ENCODE measurements at places on chromosomes 3 and 15. TPM values are rescaled to one million over a fixed set of nuclear protein-coding genes. Genes with fewer than 3 reads are reported as not detected.

The SCN11A gene
- total RNA-seq: 0.18 TPM

The SLC24A5 gene
- not detected for total RNA-seq

The MAGEL2 gene
- total RNA-seq: not detected

The FILIP1L gene
- total RNA-seq: 4.3 TPM

DNA sequence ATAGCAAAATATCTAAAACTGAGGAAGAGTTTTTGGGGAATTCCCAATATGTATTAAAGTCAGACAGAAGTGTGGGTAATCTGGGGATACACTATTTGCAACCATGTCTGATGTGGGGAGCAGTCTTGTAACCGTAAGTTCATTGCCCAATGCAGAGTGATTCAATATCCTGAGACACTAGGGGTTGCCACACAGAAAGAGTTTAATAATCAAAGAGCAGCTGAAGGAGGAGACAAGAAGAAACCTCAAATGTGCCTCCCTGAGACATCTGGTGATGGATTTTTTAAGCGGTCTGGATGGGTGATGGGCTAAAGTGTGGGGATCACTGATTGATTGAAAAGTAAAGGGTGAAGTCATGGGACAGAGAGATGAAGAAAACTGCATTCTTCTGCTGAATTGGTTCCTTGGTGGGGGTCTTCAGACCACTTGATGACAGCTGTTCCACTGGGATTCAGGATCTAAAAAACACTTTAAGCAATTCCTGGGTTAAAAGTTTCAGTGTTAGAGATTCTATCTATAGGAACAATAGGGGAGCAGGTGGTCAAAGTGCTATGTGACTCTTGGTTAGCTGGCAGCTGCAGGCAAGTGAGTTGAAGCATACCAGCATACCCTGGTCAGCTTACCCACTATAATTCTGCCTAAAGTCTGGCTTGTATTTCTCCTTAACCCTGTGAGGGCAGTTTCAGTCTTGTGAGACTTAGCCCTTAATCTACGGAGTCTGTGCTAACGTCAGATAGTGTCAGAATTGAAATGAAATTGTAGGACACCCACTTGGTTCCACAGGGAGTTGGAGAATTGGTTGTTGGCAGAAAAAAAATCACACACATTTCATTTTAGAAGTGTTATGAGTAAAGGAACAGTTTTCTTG lies 425.9 kb upstream of the TGFBR2 start:
- H3K27ac ChIP-seq: no peak overlapping the region
- H3K4me3 ChIP-seq: no peak overlapping the region
- DNase-seq: no peak
- no peaks in the 10 kb centered on the region for H3K36me3 ChIP-seq

The SGO1 gene
- total RNA-seq: 0.55 TPM

The C15orf62 gene
- 0.65 TPM for total RNA-seq

DNA sequence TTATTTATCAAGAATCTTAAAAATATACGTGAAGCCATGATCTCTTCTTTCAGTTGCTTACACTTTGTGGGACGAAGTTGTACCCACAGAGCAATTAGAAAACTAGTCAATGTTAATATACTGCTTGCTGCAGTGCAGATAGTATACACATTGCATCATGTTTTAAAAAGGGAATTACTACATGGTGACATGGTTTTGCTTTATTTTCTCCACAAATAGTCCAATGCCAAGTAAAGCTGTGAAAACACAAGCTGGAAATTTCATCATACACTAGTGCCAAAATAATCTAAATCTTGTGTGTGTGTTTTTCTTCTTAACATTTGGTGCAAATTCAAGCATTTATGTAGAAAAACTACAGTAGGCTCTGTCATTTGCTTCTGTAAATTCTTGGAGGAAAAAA lies 233.0 kb downstream of the EPHA3 start:
- H3K36me3 ChIP-seq: no peaks in the 10 kb centered on the region
- no peak overlapping the region for H3K27ac ChIP-seq
- DNase-seq: no peak
- H3K27me3 ChIP-seq: no peaks in the 10 kb centered on the region

- H3K27me3 ChIP-seq: no peaks in the 10 kb centered on the region
- no peak overlapping the region for H3K4me3 ChIP-seq
- no peaks in the 10 kb centered on the region for H3K36me3 ChIP-seq
- DNase-seq: no peak
- no peak overlapping the region for H3K27ac ChIP-seq
These were observed 225.8 kb upstream of the UMPS start for GRCh38 chr3:124504332-124505059.

GRCh38 chr15:65254356-65254755 lies 32.3 kb downstream of the PARP16 start:
- no peaks in the 10 kb centered on the region for H3K27me3 ChIP-seq
- no peak for DNase-seq
- no peaks in the 10 kb centered on the region for H3K4me1 ChIP-seq

DNA sequence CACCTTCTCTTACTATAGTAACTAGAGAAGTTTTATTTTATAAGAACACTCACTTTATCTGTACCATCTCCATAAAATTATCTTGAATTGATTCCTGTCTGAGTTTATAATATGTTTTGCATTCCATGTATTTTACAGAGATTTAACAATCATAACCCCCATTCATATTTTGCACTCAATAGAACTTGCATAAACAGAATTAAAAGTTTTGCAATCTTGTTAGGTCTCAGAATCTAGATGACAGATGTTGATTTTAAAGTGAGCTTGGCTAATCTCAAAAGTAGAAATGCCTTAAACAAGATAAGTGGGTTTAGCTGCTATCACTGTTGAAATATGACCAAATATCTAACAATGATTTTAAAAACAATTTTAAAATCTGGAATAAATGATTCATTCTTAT lies 107.9 kb upstream of the EPHA6 start:
- H3K27ac ChIP-seq: no peak overlapping the region
- no peak overlapping the region for H3K4me3 ChIP-seq
- H3K36me3 ChIP-seq: no peaks in the 10 kb centered on the region
- DNase-seq: no peak
- H3K4me1 ChIP-seq: no peaks in the 10 kb centered on the region
- H3K27me3 ChIP-seq: no peaks in the 10 kb centered on the region

The ZPLD1 gene
- total RNA-seq: not detected

- no peaks in the 10 kb centered on the region for H3K36me3 ChIP-seq
- no peak overlapping the region for H3K4me3 ChIP-seq
- no peaks in the 10 kb centered on the region for H3K4me1 ChIP-seq
These were observed 510.0 kb downstream of the ROBO1 start for GRCh38 chr3:79257791-79258190.

The SLC22A13 gene
- total RNA-seq: 0.22 TPM

The SLC28A2 gene
- not detected for total RNA-seq

The C2CD4B gene
- 1.7 TPM for total RNA-seq

The EXD1 gene
- not detected for total RNA-seq

The CNTN4 gene
- total RNA-seq: 1.9 TPM

DNA sequence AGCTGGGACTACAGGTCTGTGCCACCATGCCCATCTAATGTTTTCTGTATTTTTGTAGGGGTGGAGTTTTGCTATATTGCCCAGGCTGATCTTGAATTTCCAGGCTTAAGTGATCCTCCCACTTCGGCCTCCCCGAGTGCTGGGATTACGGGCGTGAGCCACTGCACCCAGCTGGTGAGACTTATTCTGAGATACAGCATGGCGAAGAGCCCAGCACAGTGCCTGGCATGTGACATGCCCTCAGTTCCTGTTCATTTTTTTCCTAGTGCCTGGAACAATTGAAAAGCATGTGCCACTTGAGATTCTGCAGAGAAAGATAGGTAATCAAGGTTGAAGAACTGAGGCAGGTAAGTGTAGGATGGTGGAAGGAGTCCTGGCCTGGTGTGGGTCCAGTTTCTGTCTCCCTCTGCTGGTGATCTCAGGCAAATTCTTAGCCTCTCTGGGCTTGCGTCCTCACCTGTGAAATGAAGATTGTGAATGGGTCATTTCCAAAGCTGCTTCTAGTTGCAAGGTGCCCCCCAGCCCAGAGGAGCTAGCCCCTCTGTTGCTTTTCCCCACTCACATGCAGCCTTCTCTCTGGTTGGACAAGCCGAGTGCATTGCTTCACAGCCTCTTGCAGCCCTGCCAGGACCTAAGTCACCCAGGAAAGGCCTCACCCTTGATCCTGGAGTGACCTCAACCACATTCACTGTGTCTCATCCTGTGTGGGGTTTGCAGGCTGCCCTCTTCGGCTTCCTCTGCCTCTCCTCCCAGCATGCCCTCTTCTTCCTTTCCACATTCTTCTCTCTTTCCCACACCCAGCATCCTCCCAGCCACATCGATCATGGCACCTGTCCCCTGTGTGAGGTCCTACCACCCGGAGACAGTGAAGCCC lies 4.3 kb upstream of the RHCG start:
- no peaks in the 10 kb centered on the region for H3K4me1 ChIP-seq
- no peak overlapping the region for H3K27ac ChIP-seq
- no peak for DNase-seq
- H3K27me3 ChIP-seq: no peaks in the 10 kb centered on the region
- H3K36me3 ChIP-seq: no peaks in the 10 kb centered on the region

The CILP gene
- 0.81 TPM for total RNA-seq

DNA sequence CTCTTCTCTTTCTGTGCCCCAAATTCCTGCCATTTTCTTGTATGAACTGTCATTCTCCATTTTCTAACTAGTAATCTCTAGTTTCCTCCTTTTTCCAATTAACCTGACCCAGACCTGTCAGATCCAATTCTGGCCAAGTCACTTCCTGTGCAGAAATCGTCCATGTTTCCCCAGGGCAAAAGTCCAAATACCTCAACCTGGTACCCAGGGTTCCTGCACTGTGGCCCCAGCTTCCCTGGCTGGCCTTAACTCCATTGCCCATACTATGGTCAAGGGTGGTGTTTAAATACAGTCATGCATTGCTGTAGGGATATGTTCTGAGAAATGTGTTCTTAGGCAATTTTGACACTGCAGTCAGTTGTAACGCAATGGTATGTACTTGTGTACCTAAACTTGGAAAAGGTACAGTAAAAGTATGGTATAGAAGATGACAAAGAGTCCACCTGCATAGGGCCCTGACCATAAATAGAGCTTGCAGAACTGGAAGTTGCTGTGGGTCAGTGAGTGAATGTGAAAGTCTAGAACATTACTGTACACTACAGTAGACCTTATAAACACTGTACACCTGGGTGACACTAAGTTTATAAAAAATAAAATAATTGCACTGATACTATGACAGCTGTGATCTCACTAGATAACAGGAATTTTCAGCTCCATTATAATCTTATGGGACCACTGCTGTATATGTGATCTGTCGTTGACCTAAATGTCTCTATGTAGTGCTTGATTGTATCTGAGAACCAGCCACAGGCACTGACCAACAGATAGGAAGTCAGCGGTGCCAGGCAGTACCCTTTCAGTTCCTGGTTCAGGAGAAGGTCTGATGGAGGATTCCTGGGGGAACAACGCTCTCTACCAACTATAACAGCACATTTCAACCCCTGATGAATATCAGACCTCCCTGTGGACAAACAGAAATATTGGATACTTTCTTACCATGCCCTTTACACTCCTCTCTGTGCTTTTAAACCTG lies 336.1 kb upstream of the PROK2 start:
- H3K27ac ChIP-seq: no peak overlapping the region
- no peaks in the 10 kb centered on the region for H3K36me3 ChIP-seq
- H3K27me3 ChIP-seq: no peaks in the 10 kb centered on the region
- peaks cover 23% of the 10 kb centered on the region for H3K4me1 ChIP-seq
- no peak for DNase-seq
- no peak overlapping the region for H3K4me3 ChIP-seq

GRCh38 chr3:48835650-48836366 lies 11.9 kb downstream of the PRKAR2A start:
- H3K4me1 ChIP-seq: no peaks in the 10 kb centered on the region
- no peak overlapping the region for H3K27ac ChIP-seq
- no peaks in the 10 kb centered on the region for H3K27me3 ChIP-seq
- H3K36me3 ChIP-seq: no peaks in the 10 kb centered on the region

The IL17RE gene
- total RNA-seq: 2.7 TPM

The CCRL2 gene
- total RNA-seq: 1.9 TPM

- DNase-seq: no peak
- no peaks in the 10 kb centered on the region for H3K36me3 ChIP-seq
- no peak overlapping the region for H3K4me3 ChIP-seq
These were observed 208.7 kb upstream of the CDIN1 start for GRCh38 chr15:36370731-36371112.

DNA sequence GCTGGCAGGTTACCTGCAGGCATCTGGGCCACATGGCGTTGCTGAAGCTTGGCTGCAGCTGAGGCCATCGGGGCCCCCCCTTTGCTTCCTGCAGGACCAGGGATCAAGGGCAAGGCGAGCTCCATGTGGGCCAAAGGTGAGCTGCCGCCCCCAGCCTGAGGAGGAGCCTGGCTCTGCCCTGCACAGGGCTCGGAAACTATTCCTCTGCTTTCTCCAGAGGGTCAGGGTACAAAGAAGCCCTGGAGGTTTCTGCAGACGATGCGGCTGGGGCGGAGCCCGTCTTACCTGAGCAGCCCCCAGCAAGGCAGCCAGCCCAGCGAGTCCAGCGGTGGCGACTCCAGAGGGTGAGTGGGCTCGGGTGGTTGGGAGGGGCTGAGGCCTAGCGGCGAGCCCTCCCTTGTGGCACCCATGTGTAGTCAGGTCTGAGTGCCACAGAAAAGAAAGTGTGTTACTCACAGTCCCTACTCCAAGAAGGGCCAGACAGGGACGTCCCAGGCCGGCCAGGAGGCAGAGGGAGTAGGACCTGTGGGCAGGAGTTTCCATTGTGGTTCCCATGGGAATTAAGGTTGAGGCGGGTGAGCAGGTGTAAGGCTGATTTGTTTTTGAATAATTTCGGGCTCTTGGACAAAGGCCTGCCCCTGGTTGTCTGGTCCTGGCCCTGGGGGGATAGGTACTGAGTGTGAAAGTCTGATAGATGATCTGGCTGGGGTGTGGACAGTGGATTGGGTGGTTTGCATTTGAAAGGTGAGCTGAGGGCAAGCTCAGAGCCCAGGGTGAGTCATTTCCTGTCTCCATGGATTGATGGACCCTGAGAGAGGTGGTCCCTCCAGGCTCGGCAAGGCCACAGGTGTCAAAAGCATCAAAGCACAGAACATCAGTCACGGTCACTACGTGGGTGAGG lies 25.4 kb downstream of the CFAP100 start:
- no peaks in the 10 kb centered on the region for H3K36me3 ChIP-seq
- no peak for DNase-seq
- H3K4me3 ChIP-seq: no peak overlapping the region
- H3K27ac ChIP-seq: no peak overlapping the region

DNA sequence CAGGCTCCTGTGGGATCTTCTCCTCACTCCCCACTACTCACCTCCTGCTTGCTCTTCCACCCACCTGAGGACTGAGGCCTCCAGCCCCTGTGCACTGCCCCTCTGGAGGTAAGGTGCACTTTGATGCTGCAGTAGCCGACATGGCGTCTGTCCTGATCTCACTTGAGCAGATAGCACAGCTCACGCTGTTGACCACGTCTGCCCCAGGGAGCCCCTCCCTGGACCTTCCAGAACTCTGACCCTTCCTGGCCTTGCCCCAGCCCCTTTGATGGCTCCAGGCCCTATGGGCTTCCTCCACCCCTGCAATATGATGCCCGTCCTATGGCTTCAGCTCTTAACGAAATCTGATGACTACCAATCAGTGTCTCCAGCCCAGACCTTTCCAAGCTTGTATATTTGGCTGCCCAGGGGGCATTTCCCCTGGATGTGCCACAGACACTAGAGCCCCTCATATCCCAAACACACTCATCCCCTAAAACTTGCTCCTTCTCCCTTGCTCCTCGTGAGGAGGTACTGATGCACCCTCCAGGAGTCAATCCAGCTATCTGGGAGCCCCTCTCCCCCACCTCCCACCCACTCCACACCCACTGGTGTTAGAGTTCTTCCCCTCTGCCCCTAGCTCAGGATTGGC lies 27.1 kb downstream of the KY start:
- H3K36me3 ChIP-seq: no peaks in the 10 kb centered on the region
- no peak overlapping the region for H3K4me3 ChIP-seq
- no peak for DNase-seq
- no peaks in the 10 kb centered on the region for H3K4me1 ChIP-seq

Measured in right lobe of liver (tissue), 6 donors.